ENCODE measurements at places on chromosomes 3 and 15.

- no peak for DNase-seq
These were observed 97.4 kb downstream of the LRIG1 start for GRCh38 chr3:66403323-66403990.

DNA sequence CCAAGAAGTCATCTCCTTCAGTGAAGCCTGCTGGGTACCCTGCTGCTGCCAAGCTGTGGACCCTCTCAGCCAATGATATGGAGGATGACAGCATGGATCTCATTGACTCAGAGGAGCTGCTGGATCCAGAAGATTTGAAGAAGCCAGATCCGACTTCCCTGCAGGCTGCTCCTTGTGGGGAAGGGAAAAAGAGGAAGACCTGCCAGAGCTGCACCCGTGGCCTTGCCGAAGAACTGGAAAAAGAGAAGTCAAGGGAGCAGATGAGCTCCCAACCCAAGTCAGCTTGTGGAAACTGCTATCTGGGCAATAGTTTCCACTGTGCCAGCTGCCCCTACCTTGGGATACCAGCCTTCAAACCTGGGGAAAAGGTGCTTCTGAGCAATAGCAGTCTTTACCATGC is 13.7 kb upstream of the ANP32A start:
- no peak for DNase-seq

DNA sequence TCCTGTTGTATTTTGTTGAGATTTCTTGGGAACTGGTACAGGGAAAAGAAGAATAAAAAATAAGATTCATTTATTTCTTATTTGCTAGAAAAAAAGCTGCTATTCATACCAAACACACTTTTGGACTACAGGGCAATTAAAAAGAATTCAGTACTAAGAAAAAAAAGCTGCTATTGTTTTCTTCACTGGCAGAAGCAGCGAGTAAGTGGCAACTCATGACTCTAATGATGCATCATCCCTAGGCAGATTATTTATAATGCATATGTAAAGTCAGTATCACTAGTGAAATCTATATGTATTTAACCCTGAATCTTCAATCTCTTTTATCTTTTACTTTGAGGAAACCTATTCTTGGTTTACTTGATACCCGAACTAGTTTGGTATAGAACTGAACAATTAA is 15.2 kb downstream of the PFN2 start:
- DNase-seq = no peak

- no peak for DNase-seq
These were observed 19.0 kb downstream of the FBLN2 start for GRCh38 chr3:13567684-13568514.

GRCh38 chr15:60525341-60526039 is 46.5 kb upstream of the ICE2 start:
- DNase-seq = no peak

- DNase-seq = no peak
These were observed 87.1 kb downstream of the ADAMTS17 start for GRCh38 chr15:100254691-100255090.

- no peak for DNase-seq
These were observed 151.0 kb downstream of the MBNL1 start for GRCh38 chr3:152419748-152420147.

GRCh38 chr3:53161820-53162671 is 1.0 kb downstream of the PRKCD start:
- peak; percentile 71 for DNase-seq

DNA sequence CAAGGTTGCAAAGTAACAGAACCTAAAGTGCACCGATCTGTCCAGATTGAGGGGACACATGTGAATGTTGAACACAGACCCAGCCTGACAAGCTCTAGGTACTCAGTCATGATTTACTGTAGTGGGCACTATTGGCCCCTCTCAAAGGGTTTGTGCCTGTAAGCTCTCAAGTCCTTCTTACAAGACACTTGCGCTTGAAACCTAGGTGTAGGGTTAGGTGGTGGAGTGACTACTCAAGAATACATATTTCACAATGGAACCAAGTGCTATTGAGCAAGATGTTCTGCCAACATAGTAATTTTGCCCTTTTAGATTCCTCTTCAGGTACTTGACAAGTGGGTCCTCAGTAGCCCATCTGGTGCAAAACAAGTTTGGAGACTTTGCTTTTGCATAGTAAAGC is 169.9 kb downstream of the AKAP13 start:
- DNase-seq = no peak

All from activated CD4-positive, alpha-beta T cell treated with anti-CD3 and anti-CD28 coated beads for 4 hours (primary cell).